ENCODE measurements at places on chromosomes 3 and 15. TPM values are rescaled to one million over a fixed set of nuclear protein-coding genes. Genes with fewer than 3 reads are reported as not detected.

The PCSK6 gene
- total RNA-seq: 0.81 TPM

DNA sequence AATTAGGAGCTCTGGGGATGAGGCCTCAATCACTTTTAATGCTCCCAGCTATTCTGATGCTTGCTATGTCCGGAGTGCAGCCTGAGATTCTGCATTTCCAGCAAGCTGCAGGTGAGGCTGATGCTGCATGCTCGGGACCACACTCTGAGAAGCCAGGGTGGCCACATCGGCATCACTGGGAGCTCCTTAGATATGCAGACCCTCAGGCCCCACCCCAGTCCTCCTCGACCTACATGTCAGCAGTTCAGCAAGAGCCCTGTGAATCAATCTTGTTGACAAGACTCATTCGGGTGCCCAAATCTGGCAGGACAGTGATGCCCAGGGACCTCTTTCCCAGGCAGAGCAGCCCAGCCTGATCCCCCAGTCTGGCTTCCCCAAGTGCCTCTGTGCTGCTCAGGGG, 44.1 kb upstream of the LCTL start:
- DNase-seq: no peak

- DNase-seq: no peak
Observed at GRCh38 chr3:146948186-146948585, 343.0 kb upstream of the PLSCR5 start.

GRCh38 chr3:134640872-134641470, 9.9 kb downstream of the KY start:
- peak; percentile 51 for DNase-seq

The SLC2A2 gene
- not detected for total RNA-seq

The ADCY5 gene
- under 0.01 TPM for total RNA-seq

DNA sequence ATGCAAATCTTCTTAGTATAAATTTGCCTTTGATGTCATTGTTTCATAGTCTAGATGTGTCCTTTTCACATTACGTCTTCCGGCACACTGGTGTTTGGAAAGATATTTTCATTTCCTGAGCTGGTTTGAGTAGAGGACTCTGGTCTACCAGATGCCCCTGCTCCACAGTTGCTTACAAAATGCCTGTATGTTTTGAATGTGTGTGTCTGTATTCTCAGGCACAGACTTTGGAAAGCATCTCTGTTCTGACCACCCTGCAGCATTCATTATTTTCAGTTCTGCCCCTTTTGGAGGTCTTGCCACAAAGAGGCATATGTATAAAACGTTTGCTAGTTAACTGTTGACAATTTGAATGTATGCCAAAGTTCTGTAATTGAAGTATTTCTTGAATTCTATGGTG, 236.0 kb upstream of the GOLIM4 start:
- DNase-seq: no peak
